Esophagus muscularis mucosa (tissue), 4 donors: ENCODE measurements at places on chromosomes 1 and 21. TPM values are rescaled to one million over a fixed set of nuclear protein-coding genes. Genes with fewer than 3 reads are reported as not detected.

Gene OR6K3
- total RNA-seq: not detected

Gene ATXN7L2
- 3.3 TPM for total RNA-seq

Gene RYR2
- 47.3 TPM for total RNA-seq

Gene RUNX1
- 10.9 TPM for total RNA-seq

Gene RAB42
- 0.98 TPM for total RNA-seq

Gene SLC44A5
- total RNA-seq: 0.23 TPM

Gene LCE3D
- total RNA-seq: not detected

Gene C1orf94
- total RNA-seq: not detected

Gene NR0B2
- not detected for total RNA-seq

Gene HTR6
- not detected for total RNA-seq
